SW480 (cell line): ENCODE measurements at places on chromosomes 6 and 20.
A peak's percentile ranks its signal among the peaks of the same experiment; 100 is the strongest.

GRCh38 chr6:31949926-31950548 lies 4.1 kb downstream of the CFB start:
- DNase-seq = no peak

DNA sequence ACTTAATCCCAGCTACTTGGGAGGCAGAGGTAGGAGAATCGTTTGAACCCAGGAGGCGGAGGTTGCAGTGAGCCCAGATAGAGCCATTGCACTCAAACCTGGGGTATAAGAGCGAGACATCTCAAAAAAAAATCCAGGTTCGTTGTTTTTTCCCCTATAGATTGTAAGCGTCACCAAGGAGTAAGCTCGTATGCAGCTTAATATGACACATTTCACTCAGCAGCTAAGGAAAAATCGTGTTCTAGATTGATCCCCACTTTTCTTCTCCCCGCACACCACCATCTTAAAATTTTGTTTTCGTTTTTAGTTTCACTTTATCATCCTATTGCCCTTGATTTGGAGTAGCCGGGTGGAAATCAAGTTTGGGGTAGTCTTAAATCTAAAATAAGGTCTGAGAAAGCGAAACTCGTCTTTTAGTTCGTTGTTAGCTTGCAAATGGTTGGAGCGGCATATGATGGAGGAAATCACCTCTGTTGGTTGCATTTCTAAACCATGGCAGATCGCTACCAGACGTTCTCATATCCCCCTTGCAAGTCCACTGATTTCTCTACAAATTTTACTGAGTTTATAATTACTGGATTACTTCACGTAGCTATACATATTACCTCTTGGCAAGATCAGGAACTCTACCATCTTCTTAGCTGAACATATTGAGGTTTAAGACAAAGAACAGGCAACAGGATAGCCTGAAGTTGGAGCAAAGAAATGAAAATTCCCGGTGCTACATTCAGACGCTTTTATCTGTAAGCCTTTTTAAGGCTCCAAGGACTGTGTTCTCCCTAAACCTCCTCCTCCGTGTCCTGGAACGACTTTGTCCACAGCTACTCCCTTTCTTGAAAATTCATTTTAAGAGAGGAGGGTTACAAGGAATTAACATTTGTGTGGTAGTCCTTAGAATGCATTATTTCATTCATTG lies 91.1 kb upstream of the BTN3A2 start:
- DNase-seq = no peak

- peak; percentile 66 for DNase-seq
These were observed 51.7 kb downstream of the CHMP4B start for GRCh38 chr20:33862709-33863403.

DNA sequence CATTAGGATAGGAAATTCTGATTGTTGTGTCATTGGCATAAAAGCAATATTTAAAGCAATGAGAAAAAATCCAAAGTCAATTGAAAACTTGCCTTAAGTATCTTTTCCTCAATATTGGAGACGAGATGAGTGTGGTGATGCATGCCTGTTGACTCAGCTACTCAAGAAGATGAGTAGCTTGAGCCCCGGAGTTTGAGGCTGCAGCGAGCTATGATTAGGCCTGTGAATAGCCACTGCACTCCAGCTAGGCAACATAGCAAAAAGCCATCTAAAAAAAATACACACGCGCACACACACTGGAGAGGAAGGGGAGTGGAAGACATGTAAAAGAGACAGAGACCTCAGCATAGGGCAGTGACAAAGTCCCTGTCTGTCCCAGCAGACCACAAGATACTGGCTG lies 9.7 kb upstream of the MARCKS start:
- DNase-seq = no peak

DNA sequence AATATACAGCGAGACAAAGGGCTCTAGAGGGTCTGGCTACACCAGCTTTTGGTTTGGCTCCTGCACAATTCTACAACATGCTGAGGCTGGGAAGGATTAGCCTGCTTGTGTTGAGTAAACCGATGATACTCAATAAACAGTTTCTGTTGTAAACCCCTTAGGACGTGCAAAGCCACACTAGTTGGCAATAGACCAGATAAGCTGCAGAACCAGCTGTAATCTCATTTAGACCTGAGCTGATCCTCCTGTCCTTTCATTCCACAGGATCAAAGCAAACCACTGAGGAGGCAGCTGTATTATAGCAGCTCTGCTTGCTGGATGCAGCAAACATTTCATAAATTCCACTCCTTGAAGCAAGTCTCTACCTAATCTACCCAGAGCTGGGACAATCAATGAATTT lies 79.7 kb downstream of the MMS22L start:
- no peak for DNase-seq

DNA sequence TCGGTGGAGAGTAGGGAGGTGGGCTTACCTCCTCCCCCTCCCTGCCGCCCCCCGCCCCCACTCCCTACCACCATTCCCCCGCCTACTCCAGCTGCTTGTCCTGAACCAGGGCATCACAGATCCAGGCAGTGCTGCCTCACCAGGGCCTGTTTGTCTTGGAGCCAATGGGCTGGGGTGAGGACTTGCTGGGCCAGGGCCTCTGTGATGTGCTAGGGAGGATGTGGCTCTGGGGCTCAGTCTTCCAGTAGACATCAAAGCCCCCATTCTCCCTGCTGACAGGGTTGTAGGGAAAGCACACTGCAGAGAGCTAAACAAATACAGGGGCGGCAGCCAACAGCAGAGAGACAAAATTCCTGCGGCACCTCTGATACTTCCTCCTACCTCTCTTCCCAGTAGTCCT lies 48.2 kb upstream of the NXT1 start:
- no peak for DNase-seq

GRCh38 chr20:16539280-16540021 lies 33.8 kb downstream of the KIF16B start:
- DNase-seq = no peak

DNA sequence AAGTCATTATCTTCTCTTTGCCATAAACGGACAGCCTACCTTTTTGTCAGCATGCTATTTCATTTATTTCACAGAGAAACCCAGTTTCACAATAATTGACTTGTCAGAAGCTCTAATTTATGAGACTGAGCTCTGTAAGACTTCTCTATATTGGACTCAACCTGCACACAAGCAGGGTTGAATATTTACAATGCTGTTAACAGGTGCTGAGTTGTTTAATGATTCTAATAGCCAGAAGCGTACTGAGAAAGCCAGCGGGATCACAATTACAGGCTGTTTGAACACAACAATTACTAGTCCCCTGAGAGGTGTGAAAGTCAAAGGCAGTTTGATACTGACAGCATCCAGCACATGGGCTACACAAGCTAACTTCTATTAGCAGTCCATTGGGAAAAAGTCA lies 128.2 kb upstream of the SIM1 start:
- DNase-seq = no peak

GRCh38 chr6:77686931-77687330 lies 34.1 kb downstream of the MEI4 start:
- DNase-seq = no peak

GRCh38 chr6:28651161-28651560 lies 125.5 kb downstream of the GPX5 start:
- no peak for DNase-seq

- DNase-seq = no peak
These were observed 332.6 kb upstream of the EPHA7 start for GRCh38 chr6:93751969-93752368.

DNA sequence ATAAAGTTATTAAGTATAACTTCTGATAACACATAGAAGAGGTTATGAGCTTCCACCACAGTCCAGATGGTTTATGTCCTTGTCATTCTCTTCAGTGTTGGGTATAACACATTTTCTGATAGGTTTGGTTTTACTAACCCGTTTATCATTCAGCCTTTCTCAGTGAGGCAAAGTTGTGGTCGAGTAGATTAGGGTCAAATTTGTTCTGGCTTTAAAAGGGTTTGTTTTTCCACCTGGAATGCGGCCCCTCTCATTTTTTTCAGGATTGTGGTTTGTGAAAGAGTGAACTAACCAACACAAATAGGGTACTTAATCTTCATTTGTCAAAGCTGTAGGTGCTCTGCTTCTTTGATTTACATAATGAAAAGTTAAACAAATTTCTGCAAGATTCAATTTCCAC lies 204.2 kb upstream of the ASCC3 start:
- no peak for DNase-seq

GRCh38 chr6:158472447-158472846 lies 87.4 kb upstream of the TMEM181 start:
- no peak for DNase-seq

GRCh38 chr6:45201484-45201883 lies 126.6 kb upstream of the RUNX2 start:
- no peak for DNase-seq

- peak; percentile 11 for DNase-seq
These were observed 41.6 kb downstream of the MRAP2 start for GRCh38 chr6:84074988-84075781.

GRCh38 chr6:135993361-135993760 lies 141.9 kb downstream of the PDE7B start:
- no peak for DNase-seq

GRCh38 chr6:164275773-164276172 lies 861.3 kb downstream of the QKI start:
- DNase-seq = no peak

DNA sequence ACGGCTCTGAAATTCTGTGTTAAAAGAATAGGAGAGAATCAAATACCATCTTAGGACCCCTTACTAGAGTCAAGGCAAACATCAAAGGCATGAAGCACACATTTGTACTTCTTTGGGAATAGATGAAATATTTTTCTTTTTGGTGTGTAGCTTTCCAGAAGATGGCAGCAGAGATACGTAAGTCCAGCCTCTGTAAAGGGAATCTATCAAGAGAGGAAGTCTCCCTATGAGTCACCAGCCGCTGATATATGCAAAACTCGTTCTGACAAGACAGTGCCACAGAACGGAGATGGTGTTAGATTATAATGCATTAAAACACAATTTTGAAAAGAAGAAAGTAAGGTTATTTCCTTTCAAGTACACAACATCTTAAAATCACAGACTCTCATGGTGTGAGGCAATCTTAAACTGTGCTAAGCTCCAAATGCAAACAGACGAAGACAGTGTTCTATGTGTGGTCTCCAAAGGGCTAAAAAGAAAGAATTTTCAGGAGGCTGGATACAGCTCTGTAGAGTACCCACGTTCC lies 120.0 kb upstream of the AGPAT4 start:
- DNase-seq = peak; percentile 85

- DNase-seq = no peak
These were observed 14.3 kb upstream of the ELOVL2 start for GRCh38 chr6:11058406-11058805.

DNA sequence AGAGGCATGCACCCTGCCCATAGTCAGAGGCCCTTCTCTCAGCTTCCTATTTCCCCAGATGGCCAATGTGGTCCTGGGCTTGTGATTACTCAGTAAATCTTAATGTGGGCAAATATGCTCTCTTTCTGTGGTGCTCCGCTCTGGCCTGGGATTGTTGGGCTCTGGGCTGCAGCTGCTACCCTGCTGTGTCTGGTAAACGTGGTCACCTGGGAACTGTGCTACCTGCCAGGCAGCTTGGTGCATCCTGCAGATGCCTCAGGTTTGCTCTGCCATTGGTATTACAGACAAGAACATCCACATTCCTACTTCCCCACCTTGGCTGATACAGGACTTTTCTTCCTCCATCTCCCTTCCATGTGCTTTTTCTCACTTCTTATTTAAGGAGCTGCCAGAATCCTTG lies 611.5 kb upstream of the IMPG1 start:
- no peak for DNase-seq

GRCh38 chr6:82602776-82603175 lies 239.2 kb downstream of the TPBG start:
- DNase-seq = no peak
